ENCODE measurements at places on chromosomes 11 and 22.

DNA sequence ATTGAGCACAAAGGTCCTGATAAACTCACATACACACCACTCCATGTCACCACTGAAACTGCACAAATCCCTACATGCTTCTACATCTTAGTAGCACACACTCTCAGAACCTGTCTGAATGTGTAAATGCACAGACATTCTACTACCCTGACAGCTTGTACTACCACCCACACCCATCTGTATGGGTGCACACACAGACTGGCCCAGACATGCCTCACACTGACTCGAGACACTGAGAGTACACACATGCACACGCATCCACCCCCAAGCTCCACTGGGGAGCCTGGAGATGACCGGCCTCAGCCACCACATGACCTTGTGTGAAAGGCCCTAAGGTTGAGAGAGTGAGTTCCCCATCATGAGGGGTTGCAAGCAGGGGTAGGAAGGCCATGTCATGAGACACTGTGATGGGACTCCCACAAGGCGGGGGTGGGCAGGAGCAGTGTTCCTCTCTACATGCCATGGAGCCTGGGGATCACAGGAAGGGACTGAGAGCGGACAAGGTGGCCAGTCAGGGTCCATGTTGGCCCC is 28.1 kb downstream of the ARAP1 start:
- DNase-seq, result no peak

GRCh38 chr22:35688913-35689675 is 28.6 kb upstream of the APOL5 start:
- DNase-seq, result no peak

DNA sequence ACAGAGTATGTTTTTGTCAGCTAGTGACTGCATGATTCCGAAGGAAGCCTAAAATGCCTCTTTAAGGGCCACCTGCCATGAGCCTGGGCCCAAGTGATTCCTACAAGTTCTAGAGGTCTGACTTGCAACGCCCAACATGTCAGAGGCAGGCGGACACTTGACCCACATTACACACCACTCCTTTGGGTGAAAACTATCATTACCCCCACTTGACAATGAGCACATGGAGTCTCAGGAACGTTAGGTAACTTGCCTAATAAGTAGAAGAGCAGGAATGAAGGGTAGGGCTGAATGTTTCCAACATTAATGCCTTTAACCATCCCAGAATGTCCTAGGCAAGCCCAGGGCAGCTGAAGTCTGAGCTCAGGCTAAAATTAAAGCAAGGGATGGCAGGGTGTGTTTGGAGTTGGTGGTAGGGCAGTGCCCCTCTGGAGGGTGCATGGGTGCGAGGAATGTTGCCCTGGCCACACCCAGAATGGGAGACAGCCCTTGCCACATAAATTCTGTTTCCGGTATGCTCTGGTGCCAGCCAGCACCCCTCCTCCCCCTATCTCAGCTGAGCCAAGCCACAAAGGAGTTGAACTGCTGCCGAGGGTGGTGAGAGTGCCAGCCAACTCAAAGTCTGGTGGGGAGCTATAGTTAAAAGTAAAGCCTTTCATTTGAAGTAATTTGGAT is 2.5 kb downstream of the PLAAT2 start:
- DNase-seq, result no peak

DNA sequence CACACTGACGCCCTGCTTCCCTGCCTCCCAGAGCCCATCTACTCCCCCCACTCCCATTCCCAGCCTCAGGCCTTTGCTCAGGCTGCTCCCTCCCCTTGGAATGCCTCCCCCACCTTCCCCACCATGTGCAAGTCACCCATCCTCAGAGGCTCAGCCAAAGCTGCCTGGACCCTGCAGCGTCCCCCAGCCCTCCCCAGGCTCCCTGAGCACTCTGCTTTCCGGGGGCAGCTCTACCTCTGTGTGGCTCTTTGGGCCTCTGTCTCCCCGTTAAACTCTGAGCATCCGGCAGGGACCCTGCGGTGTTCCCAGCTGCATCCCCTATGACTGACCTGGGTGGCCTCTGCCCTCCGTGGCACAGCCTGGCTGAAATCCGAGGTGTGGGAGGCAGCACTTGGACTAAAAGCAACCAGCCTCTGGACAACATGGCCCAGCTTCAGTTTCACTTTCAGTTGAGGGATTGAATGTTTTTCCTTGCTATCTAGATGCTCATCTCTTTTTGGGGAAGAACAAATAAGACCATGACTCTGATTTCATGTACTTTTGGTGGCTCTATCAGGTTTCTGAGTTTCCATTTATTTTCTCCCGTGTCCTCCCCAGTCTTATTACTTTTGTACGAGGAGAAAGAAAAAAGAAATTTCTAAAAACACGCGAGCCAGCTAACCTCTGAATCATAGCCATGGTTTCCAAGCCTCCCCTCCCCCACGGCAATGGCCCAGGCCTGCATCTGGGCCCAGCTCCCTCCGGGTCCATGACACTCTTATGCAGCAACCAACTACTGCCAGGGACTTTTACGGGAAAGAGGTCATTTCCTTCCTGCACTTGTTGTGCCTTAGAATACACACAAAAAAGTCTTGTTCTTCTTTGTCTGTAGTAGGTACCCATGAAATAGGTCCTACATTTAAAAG is 3.8 kb downstream of the APOL3 start:
- DNase-seq, result no peak

- DNase-seq, result no peak
Measured at GRCh38 chr11:2297623-2298030, 4.1 kb downstream of the C11orf21 start.

DNA sequence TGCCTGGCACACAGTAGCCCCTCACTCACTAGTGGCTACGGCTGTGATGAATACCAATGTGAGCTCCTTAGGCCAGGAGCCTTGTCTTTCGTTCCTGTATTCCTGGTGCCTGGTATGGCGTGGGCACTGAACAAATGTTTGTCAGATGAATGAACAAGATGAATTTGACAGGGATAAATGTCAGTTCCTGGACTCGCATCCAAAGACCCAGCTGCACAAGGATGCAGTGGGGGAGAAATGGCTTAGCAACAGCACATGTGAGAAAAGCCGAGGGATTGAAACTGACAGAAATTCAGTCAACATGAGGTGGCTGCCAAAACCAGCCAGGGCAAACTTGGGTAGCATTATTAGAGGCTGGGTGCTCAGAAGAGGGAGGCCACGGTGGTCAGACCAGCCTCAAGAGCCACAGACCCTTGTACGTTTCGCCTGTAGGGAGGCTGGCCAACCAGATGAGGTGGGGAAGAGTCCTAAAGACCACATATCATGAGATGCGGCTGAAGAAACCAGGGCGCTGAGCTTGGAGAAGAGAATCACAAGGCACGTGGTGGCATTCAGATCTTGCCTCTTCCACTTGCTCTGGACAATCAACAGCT is 7.7 kb upstream of the SLC22A8 start:
- no peak for DNase-seq

Data from HuH-7.5 (cell line).